ENCODE measurements at places on chromosomes 12 and 14. TPM values are rescaled to one million over a fixed set of nuclear protein-coding genes. Genes with fewer than 3 reads are reported as not detected.

DNA sequence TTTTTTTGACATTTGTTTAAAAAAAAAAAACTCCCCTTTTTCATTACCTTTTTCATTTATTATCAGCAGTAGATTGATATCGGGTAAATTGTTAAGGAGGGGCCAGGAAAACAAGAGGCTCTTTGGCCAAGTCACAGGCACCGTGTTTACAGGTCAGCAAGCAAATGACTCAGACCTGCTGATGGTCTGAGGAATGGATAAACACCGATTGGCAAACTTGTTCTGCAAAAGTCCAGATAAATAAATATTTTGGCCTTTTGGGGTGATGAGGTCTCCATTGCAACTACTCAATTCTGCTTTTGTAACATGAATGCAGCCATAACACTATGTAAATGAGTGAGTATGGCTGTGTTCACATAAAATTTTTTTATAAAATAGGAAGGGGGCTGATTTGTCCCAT, 94.0 kb downstream of the RPS29 start:
- no peak overlapping the region for H3K27ac ChIP-seq
- H3K36me3 ChIP-seq: no peaks in the 10 kb centered on the region
- no peaks in the 10 kb centered on the region for H3K4me1 ChIP-seq
- H3K27me3 ChIP-seq: no peaks in the 10 kb centered on the region
- no peak overlapping the region for H3K4me3 ChIP-seq
- DNase-seq: no peak

DNA sequence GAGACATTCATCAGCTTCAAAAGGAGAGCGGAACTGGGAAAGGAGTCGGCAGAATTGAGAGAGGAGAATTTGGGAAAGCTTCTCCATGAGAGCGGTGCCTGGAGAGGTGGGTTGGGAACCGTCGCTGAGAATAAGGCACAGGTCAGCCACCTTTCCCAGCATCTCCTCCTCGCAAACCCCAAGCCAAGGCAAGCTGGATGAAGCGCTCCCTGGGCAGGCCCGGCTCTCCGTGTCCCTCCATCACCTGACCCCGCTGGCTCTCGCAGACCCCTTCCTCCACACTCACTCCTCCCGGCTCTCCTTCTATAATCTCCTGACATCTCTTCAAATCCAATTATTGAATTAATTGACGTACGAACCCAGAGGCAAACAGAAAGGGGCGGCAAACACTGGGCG, 18.9 kb upstream of the ATP5MC2 start:
- H3K4me1 ChIP-seq: peaks cover 30% of the 10 kb centered on the region
- peaks cover 70% of the 10 kb centered on the region for H3K27me3 ChIP-seq
- DNase-seq: no peak
- H3K27ac ChIP-seq: no peak overlapping the region

GRCh38 chr12:100170313-100170858, 27.7 kb upstream of the BLTP3B start:
- no peaks in the 10 kb centered on the region for H3K4me1 ChIP-seq
- DNase-seq: no peak
- H3K4me3 ChIP-seq: no peak overlapping the region
- H3K27ac ChIP-seq: no peak overlapping the region
- no peaks in the 10 kb centered on the region for H3K27me3 ChIP-seq
- H3K36me3 ChIP-seq: peaks cover 1% of the 10 kb centered on the region

DNA sequence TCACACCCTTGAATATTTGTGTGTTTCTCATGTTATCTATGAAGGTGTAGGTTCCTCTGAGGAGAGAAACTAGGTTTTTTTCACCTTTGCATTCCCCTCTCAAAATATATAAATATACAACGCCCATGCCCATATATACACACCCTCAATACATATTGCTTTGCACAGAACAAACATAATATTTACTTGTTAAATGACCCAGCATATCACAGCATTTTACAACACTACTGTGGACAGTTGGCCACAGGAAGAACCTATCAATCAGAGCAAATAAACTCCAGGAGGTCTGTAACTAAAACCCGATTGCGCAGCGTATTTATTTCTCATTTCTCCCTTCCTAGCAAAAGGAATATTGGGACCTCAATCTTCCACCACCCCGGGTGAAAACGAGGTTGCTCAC, 196.0 kb downstream of the SLC5A8 start:
- H3K27me3 ChIP-seq: no peaks in the 10 kb centered on the region
- H3K36me3 ChIP-seq: peaks cover 2% of the 10 kb centered on the region
- no peak overlapping the region for H3K4me3 ChIP-seq
- H3K4me1 ChIP-seq: no peaks in the 10 kb centered on the region
- DNase-seq: no peak

GLT1D1 gene
- total RNA-seq: 0.41 TPM

DNA sequence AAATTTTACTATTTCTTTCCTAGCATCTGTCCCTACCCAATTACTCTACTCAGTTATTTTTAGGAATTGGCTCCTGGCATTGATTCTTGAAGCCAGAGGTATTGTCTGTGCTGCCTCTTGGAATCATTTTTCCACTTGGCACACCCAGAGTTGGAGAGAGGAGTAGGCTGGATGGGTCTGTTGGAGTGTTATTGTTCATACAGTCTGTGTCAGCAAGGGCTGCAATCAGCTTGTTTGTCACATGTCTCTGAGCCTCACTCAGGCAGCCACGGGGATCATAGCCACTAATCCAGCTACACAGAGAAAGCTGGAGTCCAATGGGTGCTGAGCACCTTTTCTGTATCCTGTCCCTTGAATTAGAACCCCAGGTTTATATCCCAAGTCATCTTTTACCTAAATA, 176.0 kb upstream of the DYRK2 start:
- peaks cover 8% of the 10 kb centered on the region for H3K27me3 ChIP-seq
- no peaks in the 10 kb centered on the region for H3K36me3 ChIP-seq
- H3K4me3 ChIP-seq: no peak overlapping the region
- H3K27ac ChIP-seq: no peak overlapping the region

GRCh38 chr14:40248671-40249070, 816.4 kb upstream of the FBXO33 start:
- H3K27me3 ChIP-seq: no peaks in the 10 kb centered on the region
- H3K27ac ChIP-seq: no peak overlapping the region
- DNase-seq: no peak
- H3K4me3 ChIP-seq: no peak overlapping the region
- H3K4me1 ChIP-seq: no peaks in the 10 kb centered on the region

DNA sequence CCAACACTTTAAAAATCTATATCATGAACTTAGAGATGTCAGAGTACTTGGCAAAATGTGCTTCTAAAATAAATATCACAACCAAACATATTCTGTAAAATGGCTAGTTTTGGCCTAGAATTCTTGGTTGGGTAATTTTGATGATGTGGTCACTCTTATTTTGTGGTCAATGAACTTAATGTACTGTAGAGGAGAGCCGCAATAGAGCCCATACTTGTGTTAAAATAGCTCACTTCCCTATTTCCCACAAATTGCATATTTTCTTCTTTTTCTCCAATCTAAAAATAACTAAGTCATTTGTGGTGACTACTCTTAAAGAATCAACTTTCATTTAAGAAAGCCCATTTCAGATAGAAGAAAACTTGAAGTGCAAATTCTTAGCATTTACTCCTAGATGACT, 619.4 kb downstream of the CCER1 start:
- no peak overlapping the region for H3K4me3 ChIP-seq
- no peak overlapping the region for H3K27ac ChIP-seq
- no peaks in the 10 kb centered on the region for H3K36me3 ChIP-seq
- no peaks in the 10 kb centered on the region for H3K4me1 ChIP-seq
- no peaks in the 10 kb centered on the region for H3K27me3 ChIP-seq

DNA sequence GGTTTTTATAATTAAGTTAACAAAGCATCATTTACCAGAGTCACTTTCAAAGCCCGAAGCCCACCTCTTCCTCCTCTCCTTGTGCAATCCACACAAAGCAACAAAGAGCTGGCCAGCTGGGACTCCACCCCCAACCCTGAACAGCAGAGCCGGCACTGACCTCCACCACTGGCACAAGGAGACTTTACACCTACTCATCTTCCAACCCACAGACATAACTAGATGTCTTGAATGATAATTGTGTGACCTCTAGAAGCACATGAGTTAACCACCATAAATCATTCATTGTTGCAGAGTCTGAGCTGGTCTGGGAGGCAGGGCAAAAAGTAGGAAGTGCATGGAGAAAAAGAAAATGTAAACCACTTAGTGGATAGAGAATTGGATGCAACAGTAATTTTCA, 72.2 kb downstream of the ST8SIA1 start:
- H3K36me3 ChIP-seq: no peaks in the 10 kb centered on the region
- no peak overlapping the region for H3K27ac ChIP-seq
- DNase-seq: no peak
- H3K27me3 ChIP-seq: no peaks in the 10 kb centered on the region

DNA sequence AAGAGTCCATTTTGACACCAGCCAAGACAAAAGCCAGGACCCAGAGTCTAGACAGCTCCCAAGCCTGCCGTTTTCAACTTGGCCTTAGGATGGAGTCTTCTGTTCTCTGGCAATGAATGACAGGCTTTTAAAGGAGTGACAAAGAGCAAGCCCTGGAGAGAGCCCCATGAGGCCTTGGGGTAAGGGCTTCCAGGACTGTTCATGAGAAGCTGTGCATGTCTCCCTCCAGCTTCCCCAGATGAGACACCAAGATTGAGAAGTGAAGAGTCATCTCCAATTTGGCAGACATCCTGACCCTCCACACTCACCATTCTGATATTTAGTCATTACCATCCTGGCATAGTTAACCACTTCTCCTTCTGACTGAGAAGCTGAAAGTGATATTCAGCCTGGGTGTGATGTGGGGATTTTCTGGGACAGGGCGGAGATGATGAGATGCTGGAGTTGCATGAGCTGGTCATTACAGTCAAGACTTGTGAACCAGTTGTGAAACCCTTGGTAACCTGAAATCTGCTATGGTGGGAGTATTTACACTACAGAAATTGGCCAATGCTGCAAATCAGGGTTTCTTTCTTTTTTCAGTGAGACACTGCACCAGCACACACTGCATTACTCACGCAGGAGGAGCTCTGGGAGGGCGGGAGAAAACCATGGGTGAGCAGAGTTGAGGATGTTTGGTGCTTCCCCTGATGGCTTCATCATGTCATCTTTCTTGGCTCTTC, 77.8 kb downstream of the VCPKMT start:
- peak overlapping the region; percentile 87 for H3K4me3 ChIP-seq
- DNase-seq: peak; percentile 80
- no peaks in the 10 kb centered on the region for H3K27me3 ChIP-seq
- H3K27ac ChIP-seq: peak overlapping the region; percentile 96

KCNH5 gene
- total RNA-seq: not detected

- no peaks in the 10 kb centered on the region for H3K27me3 ChIP-seq
- no peak for DNase-seq
- H3K27ac ChIP-seq: no peak overlapping the region
Observed at GRCh38 chr12:82058197-82058596, 299.0 kb upstream of the PPFIA2 start.

DNA sequence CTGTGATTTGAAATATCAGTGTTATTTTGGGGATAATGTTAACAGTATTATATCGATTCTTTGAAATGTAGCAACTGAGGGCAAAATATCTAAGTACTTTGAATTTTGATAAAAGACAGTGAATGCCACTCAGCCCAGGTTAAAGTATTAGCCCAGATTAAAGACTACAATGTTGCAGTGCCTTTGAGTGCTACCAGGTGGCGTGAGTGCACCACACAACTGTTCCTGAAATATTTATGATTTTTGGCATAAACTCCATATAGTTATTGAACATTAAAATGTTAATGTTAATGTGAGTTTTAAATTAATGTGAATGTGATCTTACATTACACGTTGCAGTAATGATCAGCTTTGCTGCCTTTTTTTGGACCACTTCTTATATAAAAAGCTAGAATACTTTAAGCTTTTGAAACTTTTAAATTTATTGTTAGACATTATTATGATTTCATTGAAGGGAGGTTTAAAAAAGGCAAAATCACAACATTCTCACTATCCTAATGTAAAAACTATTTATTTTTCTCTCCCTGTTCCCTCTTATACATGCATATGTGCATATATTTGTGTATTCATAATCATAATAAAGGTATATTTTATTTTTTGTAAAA, 22.5 kb downstream of the MRPS35 start:
- H3K27me3 ChIP-seq: no peaks in the 10 kb centered on the region
- peaks cover 11% of the 10 kb centered on the region for H3K36me3 ChIP-seq
- no peaks in the 10 kb centered on the region for H3K4me1 ChIP-seq
- no peak overlapping the region for H3K4me3 ChIP-seq

CCDC197 gene
- 1.6 TPM for total RNA-seq

DNA sequence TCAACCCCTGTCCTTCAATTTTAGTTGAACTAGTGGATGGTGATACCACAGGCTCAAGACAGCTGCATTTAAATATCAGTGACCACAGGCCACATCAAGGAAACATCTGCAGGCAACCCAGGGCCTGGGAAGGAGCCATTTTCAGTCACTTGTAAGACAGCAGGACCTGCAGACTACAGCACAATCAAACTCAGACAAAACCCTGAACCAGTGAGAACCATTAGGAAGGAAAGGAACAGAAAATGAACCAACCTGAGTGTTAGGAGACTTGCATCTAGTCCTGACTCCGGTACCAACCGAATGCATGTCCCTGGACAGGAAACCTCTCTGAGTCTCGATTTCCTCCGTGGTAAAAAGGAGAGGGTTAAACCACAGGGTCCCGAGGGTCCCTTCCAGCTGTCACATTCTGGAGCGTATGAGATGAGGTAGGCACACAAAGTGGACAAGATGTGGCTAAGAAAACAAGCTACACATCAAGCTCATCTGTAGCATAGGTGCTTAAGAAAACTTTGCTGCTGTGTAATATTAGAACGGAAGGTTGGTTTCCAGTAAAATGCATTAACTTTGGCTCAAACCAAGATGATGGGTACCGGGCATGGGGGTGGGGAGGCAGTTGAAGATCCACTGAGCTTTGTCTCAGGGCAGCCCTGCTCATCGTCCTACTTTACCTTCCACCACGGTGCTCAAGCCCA, 1.6 kb upstream of the CDKN1B start:
- no peaks in the 10 kb centered on the region for H3K27me3 ChIP-seq
- peak overlapping the region; percentile 98 for H3K4me3 ChIP-seq
- H3K36me3 ChIP-seq: peaks cover 30% of the 10 kb centered on the region

GRCh38 chr12:64229796-64230195, 7.7 kb upstream of the KICS2 start:
- DNase-seq: no peak
- no peak overlapping the region for H3K4me3 ChIP-seq
- H3K4me1 ChIP-seq: no peaks in the 10 kb centered on the region
- no peaks in the 10 kb centered on the region for H3K36me3 ChIP-seq
- no peak overlapping the region for H3K27ac ChIP-seq
- H3K27me3 ChIP-seq: peaks cover 18% of the 10 kb centered on the region

DNA sequence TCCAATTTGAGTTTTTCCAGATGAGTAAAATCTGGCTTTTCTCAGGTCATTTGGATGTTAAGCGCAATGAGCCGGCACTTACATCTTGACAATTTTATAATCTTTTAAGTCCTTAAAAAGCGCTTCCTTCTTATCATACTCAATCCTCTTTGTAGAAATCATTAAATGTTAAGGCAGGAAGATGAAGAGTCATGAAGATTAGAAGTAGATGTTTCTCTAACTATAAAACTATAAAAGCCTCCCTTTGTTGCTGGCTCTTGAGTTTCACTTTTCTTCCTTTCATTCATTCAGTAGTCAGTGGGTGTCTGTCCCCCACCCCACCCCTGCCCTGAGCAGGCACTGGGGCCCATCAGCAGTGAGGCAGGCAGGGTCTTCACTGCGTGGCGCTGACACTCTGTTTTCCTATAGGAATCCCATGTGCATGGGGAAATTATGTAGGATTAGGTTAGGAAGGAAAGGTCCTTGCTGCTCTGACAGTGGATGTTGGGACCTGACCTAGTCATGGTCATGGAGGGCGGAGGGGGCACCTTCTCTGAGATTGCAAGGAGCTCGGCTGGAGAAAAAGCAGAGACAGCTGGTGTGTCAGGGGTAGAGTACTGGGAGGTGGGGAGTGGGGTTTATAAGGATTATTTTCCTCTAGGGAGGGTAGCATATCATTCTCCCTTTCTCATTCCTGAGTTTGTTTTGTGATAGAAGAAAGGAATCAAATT, 65.8 kb downstream of the CCDC92 start:
- no peak overlapping the region for H3K4me3 ChIP-seq
- no peaks in the 10 kb centered on the region for H3K36me3 ChIP-seq

All from activated T-cell treated with anti-CD3 and anti-CD28 coated beads, Interleukin-2, amount 50 U/mL, for 72 hours (primary cell).